Esophagus squamous epithelium (tissue), 5 donors: ENCODE measurements at places on chromosomes 12 and 14. TPM values are rescaled to one million over a fixed set of nuclear protein-coding genes. Genes with fewer than 3 reads are reported as not detected.

GRCh38 chr12:39622306-39622705, 2.7 kb upstream of the ABCD2 start:
- no peak overlapping the region for H3K27ac ChIP-seq
- H3K4me1 ChIP-seq, result peaks cover 19% of the 10 kb centered on the region
- H3K36me3 ChIP-seq, result no peaks in the 10 kb centered on the region
- no peaks in the 10 kb centered on the region for H3K27me3 ChIP-seq

GRCh38 chr14:90848944-90849731, 32.9 kb upstream of the TTC7B start:
- H3K4me3 ChIP-seq, result no peak overlapping the region
- H3K36me3 ChIP-seq, result no peaks in the 10 kb centered on the region
- no peaks in the 10 kb centered on the region for H3K4me1 ChIP-seq

The TCHP gene
- total RNA-seq, result 15.7 TPM

DNA sequence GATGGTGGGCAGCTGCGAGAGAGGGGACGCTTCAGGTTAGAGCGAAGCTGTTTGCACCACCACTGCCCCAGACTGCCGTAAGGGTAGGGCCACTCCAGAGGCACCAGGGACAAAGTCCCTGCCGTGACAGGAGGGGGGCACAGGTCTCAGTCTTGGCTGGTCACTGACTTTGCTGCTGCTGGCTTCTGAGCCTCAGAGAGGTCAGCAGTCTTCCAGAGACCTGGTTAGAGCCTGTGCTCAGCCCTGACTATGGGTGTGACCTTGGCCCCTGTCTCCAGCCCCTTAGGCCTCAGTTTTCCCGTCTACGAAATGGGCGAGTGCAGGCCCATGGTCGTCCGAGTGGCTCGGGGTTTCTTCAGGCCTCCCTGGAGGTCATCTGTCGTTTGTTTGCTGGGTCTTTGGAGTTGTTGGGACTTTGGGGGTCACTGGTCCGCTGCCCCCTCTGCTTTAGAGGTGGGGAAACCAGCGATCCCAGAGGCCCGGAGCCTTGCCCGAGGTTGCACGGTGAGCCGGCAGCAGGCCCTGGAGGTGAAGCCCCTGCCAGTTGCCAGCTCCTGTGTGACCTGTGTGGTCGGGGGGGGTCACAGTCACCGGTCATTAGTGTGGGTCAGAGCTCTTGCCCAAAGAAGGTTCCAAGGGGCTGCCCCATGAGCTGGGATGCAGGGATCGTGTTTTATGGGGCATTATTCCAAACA, 15.3 kb downstream of the MEG3 start:
- no peak for DNase-seq
- peaks cover 9% of the 10 kb centered on the region for H3K4me1 ChIP-seq
- peaks cover 16% of the 10 kb centered on the region for H3K27me3 ChIP-seq
- no peaks in the 10 kb centered on the region for H3K36me3 ChIP-seq

GRCh38 chr14:74400031-74400685, 25.9 kb downstream of the SYNDIG1L start:
- H3K27me3 ChIP-seq, result no peaks in the 10 kb centered on the region
- H3K27ac ChIP-seq, result no peak overlapping the region
- no peaks in the 10 kb centered on the region for H3K36me3 ChIP-seq

The BEST3 gene
- total RNA-seq, result not detected

DNA sequence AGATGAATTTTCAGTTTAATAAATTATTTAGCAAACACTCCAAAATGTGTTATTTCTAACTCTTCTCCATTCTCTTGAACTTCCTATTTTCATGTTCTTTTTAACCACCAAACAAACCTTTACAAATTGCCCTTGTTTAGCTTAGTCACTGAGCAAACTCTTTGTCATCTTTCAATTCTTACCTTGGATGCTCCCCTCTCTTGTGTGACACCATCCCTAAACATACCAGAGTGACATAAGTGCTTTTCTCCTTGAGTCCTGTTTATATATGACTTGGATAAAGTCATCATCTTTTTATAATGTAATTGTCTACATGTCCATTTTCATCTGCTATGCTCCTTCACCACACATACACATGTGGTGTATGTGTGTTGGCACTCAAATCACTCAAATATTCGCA, 3.4 kb upstream of the TMEM19 start:
- no peak overlapping the region for H3K27ac ChIP-seq
- no peaks in the 10 kb centered on the region for H3K36me3 ChIP-seq
- DNase-seq, result no peak

DNA sequence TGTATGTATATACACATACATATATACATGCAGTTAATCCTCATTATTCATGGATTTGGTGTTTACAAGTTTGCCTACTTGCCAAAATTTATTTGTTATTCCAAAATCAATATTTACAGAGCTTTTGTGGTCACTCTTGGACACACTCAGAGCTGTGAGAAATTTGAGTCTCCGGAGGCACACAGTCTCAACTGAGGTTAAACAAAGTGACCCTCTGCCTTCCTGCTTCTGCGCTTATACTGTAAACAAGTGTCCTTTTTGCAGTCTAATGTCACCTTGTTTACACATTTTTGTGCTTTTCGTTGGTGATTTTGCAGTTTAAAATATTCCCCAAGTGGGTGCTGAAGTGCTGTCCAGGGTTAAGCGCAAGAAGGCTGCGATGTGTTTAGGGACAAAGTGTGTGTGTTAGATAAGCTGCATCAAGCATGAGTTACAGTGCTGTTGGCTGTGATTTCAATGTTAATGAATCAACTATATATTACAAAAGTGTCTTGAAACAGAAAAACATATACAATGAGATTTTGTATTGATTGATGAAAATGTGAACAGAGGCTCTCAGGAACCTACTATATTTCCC, 13.1 kb upstream of the LTA4H start:
- peak overlapping the region; percentile 87 for H3K27ac ChIP-seq
- H3K4me3 ChIP-seq, result no peak overlapping the region
- no peaks in the 10 kb centered on the region for H3K27me3 ChIP-seq
- peaks cover 30% of the 10 kb centered on the region for H3K4me1 ChIP-seq
- H3K36me3 ChIP-seq, result no peaks in the 10 kb centered on the region

DNA sequence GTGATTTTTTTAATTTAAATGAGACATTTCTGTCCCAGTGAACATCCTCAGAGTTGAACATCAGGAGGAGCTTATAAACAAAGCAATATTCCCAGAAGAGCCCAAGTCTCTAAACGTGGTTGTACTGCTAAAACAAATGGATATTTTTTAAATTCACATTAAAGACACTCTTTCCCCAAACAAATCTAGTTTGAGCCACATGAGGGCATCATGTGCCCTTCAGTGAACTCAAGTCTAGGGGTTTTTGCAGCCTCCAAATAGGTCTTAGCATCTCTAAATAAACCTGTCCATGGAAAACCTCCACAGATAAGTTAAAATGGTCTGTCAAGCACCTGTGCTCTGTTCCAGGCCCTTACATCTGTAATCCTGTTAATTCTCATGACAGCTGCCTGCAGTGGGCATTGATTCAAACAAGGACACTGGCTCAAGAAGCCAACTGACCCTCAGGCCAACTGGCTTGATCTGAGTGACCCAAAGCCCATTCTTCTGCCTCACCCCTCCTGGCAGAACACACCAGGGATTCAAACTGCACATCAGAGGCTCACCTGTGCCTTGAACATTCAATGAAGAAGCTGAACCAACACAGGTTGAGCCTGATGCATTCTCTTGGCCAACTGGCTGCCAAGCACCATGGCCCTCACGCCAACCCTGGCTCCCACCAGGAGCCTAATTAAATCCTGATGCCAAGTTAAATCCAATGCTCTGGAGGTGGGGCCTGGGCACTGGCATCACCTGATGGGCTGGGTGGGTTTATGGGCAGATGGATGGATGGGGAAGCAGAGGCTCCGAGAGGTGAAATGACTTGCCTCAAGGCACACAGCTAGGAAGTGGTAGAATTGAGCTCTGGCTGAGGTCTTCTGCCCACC, 8.6 kb downstream of the ISCU start:
- H3K27ac ChIP-seq, result no peak overlapping the region
- H3K36me3 ChIP-seq, result peaks cover 44% of the 10 kb centered on the region
- no peak overlapping the region for H3K4me3 ChIP-seq

GRCh38 chr14:55248411-55248810, 22.8 kb upstream of the FBXO34 start:
- no peaks in the 10 kb centered on the region for H3K36me3 ChIP-seq
- DNase-seq, result no peak
- H3K4me3 ChIP-seq, result no peak overlapping the region
- H3K27ac ChIP-seq, result no peak overlapping the region
- no peaks in the 10 kb centered on the region for H3K4me1 ChIP-seq

The TEX52 gene
- not detected for total RNA-seq

- no peak overlapping the region for H3K4me3 ChIP-seq
- no peaks in the 10 kb centered on the region for H3K36me3 ChIP-seq
- H3K4me1 ChIP-seq, result peaks cover 37% of the 10 kb centered on the region
- DNase-seq, result no peak
Measured at GRCh38 chr12:93578221-93578620, 5.7 kb downstream of the SOCS2 start.

GRCh38 chr12:19518209-19518608, 78.9 kb downstream of the AEBP2 start:
- H3K36me3 ChIP-seq, result no peaks in the 10 kb centered on the region
- H3K27me3 ChIP-seq, result no peaks in the 10 kb centered on the region
- H3K27ac ChIP-seq, result no peak overlapping the region
- H3K4me1 ChIP-seq, result peaks cover 18% of the 10 kb centered on the region
- H3K4me3 ChIP-seq, result no peak overlapping the region
- DNase-seq, result no peak

- no peaks in the 10 kb centered on the region for H3K36me3 ChIP-seq
- H3K4me3 ChIP-seq, result no peak overlapping the region
- DNase-seq, result no peak
- H3K4me1 ChIP-seq, result no peaks in the 10 kb centered on the region
Measured at GRCh38 chr14:75941030-75941429, 40.8 kb downstream of the TGFB3 start.

GRCh38 chr12:37565112-37565511, 751.5 kb upstream of the ALG10B start:
- no peak for DNase-seq
- H3K27me3 ChIP-seq, result no peaks in the 10 kb centered on the region
- no peaks in the 10 kb centered on the region for H3K36me3 ChIP-seq
- no peak overlapping the region for H3K4me3 ChIP-seq
- no peaks in the 10 kb centered on the region for H3K4me1 ChIP-seq
- no peak overlapping the region for H3K27ac ChIP-seq

DNA sequence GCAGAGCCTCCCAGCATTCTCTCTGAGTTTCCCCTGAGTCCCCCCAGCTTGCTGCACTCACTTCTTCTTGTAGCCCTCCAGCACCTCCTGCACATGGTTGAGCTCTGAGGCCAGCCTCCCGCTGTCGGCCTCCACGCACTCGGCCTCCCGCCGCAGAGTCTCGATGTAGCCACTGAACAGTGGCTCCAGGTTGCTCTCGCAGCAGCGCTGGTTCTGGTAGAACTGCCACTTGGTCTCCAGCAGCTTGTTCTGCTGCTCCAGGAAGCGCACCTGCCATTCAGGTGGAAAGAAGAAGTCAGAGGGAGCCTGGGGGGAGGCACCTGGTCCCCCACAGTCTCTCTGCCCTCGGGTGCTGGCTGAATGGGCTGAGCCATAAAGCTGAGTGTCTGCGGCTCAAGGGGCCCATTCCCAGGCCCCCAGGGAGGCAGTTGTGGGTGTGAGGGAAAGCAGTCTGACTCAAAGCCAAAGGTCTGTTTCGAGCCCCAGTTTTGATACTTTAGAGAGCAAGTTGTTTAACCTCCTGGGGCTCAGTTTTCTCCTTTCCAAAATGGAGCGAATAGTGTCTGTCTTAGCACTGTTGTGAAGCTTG, 2.3 kb downstream of the KRT85 start:
- no peak overlapping the region for H3K4me3 ChIP-seq
- peaks cover 9% of the 10 kb centered on the region for H3K4me1 ChIP-seq
- DNase-seq, result no peak

The AQP2 gene
- not detected for total RNA-seq

DNA sequence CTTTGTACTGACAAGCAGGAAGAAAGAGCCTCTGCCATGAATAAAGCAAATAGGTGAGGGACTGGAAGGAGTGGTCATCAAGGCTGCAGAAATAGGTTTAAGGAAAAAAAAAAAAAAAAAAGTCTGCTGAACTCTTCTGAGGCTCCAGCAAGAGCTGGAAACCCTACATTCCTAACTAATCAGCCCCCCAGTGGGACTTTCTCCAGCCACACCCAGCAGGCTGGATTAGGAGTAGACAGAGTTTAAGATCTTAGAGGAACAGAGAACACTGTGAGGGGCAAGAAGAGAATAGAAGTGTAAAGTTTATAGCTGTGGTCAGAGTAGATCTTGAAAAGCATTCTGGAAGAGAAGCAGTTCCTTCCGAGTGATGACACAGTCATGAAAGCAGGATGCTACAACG, 66.4 kb downstream of the ATXN2 start:
- H3K27me3 ChIP-seq, result no peaks in the 10 kb centered on the region
- H3K36me3 ChIP-seq, result peaks cover 80% of the 10 kb centered on the region
- H3K4me1 ChIP-seq, result no peaks in the 10 kb centered on the region
- no peak overlapping the region for H3K4me3 ChIP-seq

The INHBC gene
- total RNA-seq, result not detected

DNA sequence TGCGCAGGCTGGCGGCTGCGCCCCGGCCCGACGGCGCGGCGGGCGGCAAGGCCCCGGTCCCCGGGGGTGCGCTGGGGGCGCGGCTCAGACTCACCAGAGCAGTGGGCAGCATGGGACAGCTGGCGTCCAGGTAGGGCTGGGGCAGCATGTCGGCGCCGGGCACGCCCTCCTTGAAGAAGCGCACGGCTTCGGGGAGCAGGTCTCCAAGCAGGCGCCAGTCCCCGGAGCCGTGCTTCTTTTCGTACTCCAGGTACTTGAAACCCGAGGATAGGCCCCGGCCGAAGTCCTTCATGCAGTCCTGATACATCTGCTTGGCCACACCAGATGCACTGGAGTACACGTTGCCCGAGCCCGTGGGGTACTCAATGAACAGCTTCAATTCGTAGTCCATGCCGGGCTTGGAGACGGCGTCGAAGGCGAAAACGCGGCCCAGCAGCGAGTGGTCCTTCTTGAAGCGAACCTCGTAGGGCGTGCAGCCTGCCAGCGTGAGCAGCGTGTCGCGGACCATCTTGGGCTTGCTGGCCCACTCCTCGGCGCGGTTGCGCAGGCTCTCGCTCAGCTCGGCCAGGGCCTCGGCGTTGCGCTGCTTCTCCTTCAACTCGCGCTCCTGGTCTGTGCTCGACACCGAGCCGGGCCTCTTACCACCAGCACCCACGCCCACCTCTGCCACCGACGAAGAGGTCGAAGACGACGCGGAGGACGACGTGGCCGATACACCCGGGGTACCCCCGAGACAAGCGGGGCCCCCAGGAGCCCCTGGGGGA, 2.2 kb downstream of the IRF2BPL start:
- no peak for DNase-seq
- H3K4me1 ChIP-seq, result peaks cover 57% of the 10 kb centered on the region
- peak overlapping the region; percentile 100 for H3K27ac ChIP-seq
- no peaks in the 10 kb centered on the region for H3K27me3 ChIP-seq

The BRMS1L gene
- 6.9 TPM for total RNA-seq

- H3K36me3 ChIP-seq, result no peaks in the 10 kb centered on the region
- H3K27ac ChIP-seq, result no peak overlapping the region
- no peak for DNase-seq
- H3K27me3 ChIP-seq, result no peaks in the 10 kb centered on the region
- no peaks in the 10 kb centered on the region for H3K4me1 ChIP-seq
Measured at GRCh38 chr12:128755566-128755965, 68.2 kb downstream of the SLC15A4 start.

- no peak overlapping the region for H3K4me3 ChIP-seq
- H3K36me3 ChIP-seq, result no peaks in the 10 kb centered on the region
- H3K27me3 ChIP-seq, result no peaks in the 10 kb centered on the region
- no peak for DNase-seq
Measured at GRCh38 chr14:72740966-72741825, 152.7 kb downstream of the DPF3 start.
